ENCODE measurements at places on chromosomes 6 and 20.

GRCh38 chr6:65745614-65746013 is 38.6 kb upstream of the EYS start:
- no peak for DNase-seq

DNA sequence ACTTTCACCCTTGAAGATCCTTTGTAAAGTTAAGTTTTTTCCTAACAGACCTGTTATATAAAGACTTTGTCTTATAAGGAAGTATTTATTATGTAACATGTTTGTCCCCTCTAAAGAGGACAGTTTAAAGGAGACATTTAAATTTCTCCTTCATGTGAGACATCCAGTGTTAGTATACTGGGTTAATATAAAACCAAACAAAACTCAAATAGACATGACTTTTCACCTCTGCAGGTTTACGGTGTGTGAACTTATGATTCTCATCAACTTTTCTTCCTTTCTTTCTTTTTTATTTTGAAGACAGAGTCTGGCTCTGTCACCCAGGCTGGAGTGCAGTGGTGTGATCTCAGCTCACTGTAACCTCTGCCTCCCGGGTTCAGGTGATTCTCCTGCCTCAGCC is 17.4 kb upstream of the MPC1 start:
- DNase-seq, result no peak

DNA sequence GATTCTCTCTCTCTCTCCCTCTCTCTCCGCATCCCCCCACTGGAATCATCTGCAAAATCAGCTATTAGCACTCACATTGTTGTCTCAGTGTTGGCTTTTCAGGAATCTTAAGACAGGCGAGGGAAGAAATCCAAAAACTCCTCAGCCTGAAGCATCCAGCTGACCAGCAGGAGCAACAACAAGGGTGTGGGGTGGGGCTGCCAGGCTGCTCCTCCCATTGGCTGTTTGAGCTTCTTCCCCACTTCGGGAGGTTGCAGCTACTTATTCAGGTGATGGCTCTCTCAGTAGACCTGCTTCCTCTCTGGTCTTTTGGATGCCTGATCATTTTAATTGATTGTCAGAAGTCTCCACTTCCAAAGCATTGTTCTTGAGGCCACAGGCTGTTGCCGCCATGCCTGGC is 24.1 kb upstream of the SLC32A1 start:
- DNase-seq, result no peak

- DNase-seq, result no peak
Measured at GRCh38 chr6:68760941-68761676, 126.0 kb downstream of the ADGRB3 start.

- no peak for DNase-seq
Measured at GRCh38 chr6:134684423-134684795, 265.5 kb downstream of the ALDH8A1 start.
